NCI-H1092 treated with DMSO at 0.1 percent for 48 hours (cell line): ENCODE measurements at places on chromosomes 11 and 22.

DNA sequence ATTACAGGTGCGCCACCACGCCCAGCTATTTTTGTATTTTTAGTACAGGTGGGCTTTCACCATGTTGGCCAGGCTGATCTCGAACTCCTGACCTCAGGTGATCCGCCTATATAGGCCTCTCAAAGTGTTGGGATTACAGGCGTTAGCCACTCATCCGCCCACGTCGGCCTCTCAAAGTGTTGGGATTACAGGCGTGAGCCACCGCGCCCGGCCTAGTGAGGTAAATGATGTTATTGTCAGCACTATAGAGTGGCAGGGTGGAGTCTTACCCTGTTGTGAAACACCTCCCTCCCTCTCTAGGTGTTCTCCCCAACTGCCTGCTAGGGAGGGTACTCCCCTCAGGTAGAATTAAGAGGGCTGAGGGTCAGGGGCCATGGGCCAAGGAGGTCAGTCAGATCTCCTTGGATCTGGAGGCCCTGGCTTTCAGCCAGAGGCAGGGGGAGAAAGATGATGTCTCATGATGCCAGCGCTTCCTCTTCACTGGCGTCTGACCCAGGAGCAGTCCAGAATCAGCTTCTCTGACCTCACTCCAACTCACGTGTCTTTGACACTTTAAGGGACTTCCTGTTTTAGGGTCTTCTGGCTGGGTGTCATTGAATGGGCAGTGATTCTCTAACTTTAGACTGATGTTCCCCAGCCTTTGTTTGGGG is 2.0 kb downstream of the GGA1 start:
- DNase-seq = no peak

- peak; percentile 50 for DNase-seq
Measured at GRCh38 chr11:44309478-44310205, at the start of gene ALX4. ALX4 (minus strand) TSS chr11:44310139; CDS start chr11:44310062, 77 bp downstream.

GRCh38 chr22:19840955-19841640 is 13.6 kb downstream of the GNB1L start:
- no peak for DNase-seq

- no peak for DNase-seq
Measured at GRCh38 chr11:128196235-128196634, 391.1 kb downstream of the ETS1 start.

GRCh38 chr11:73001615-73002014 is 140.5 kb downstream of the FCHSD2 start:
- peak; percentile 31 for DNase-seq

GRCh38 chr11:86449993-86450629 is 75.4 kb downstream of the CCDC81 start:
- no peak for DNase-seq

DNA sequence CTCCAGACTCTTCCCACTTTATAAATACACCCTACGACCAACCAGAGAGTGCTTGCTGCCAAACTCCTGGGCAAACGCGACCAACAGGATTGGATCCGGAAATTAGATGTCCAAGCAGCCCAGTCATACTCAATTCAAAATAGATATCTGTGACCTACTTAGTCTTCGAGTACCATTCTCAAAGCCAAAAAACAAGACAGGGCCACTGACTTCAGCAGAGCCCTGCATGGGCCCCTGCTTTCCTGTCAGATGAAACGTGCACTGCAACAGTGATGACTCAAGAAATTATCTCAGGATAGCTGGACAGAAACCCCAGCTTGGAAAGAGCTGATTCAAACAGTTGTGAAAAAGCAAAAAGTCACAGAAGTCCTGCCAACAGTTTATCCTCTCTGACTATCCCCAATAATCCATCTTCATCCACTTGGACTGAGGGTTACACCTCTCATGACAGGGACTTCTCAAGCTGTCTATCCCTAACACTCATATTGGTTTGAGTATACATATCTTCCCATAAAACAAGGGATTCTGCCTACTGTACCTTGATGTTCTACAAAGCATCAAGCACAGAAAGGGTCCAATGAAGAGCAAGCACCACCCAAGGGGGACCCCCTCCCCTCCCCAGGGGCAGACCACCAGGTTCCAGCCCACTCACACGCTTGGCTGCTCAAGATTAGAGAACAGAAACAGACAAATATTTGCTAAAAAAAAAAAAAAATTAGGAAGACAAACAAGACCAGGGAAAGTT is 17.4 kb downstream of the SMCO4 start:
- no peak for DNase-seq

- peak; percentile 48 for DNase-seq
Measured at GRCh38 chr11:114348200-114349191, 51.8 kb downstream of the C11orf71 start.

- peak; percentile 30 for DNase-seq
Measured at GRCh38 chr11:64040684-64041322, 5.1 kb downstream of the FLRT1 start.

GRCh38 chr22:19663821-19664355 is 50.4 kb upstream of the SEPTIN5 start:
- peak; percentile 85 for DNase-seq

- no peak for DNase-seq
Measured at GRCh38 chr22:32644252-32645100, 157.0 kb upstream of the TIMP3 start.

- DNase-seq = no peak
Measured at GRCh38 chr11:61297746-61298145, 2.6 kb upstream of the VWCE start.

DNA sequence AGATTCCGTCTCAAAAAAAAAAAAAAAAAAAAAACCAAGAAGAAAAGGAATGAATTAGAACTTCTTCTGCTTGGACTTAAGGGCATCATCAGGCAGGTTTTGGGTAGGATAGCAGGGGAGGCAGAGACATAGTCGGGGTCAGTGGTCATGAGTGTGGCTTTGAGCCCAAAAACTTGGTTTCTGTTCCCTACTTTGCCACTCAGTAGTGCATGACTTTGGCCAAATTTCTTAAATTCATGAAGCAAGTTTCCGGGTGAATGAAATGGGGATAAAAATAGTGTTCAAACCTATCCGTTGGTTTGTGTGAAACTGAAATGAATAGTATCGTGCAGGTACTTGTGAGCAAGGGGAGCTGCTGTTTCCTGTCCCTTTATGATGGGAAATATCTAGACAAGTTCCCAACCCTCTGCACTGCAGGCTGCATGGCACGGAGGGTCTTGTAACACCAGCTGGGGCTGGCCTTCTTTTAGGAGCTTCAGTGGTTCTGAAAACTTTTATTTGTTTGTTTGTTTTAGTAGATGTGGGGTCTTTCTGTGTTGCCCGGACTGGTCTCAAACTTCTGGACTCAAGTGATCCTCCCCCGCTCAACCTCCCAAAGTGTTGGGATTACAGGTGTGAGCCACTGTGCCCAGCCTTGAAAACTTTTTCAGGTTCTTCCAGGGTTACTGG is 18.4 kb downstream of the NEAT1 start:
- no peak for DNase-seq

GRCh38 chr22:30044881-30045493 is 35.3 kb upstream of the HORMAD2 start:
- DNase-seq = no peak

GRCh38 chr11:2528301-2529050 is 83.7 kb downstream of the KCNQ1 start:
- DNase-seq = no peak

GRCh38 chr11:126720539-126721235 is 279.9 kb downstream of the KIRREL3 start:
- DNase-seq = peak; percentile 12

DNA sequence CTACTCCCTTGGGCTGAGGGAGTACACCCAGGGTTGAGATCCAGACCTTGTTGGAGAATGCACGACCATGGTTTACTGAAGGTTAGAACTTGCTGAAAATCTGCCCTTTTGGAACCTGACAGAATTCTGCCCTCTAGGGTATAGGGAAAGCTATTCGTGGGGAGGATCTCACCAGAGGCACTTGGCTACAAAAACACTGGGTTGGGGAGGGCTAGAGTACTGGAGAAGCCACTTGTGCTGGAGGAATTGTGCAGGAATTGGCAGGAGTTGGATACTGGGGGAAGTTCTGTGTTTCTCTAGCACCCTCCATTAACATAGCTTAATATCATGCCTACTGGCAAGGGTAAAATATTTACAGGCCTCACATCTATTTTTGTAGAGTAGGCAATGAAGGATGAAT is 55.8 kb downstream of the PPME1 start:
- no peak for DNase-seq

DNA sequence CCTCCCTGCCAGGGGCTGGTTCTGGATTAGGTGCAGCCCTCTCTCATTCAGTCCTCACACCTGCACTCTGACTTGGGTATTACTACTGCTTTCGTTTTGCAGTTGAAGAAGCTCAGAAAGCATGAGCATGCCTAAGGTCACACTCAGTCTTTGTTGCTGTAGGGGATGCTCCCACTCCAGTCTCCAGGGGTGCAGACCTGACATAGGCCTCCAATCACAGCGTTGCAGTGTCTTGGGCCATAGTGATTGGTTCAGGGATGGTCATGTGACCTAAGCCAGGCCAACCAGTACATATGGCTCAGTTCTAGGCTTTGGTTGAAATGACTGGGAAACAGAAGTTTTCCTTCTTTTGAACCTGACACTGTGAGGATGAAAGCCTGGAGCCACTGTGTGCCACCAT is 61.7 kb downstream of the FBXO7 start:
- no peak for DNase-seq

GRCh38 chr11:131649856-131650255 is 279.4 kb downstream of the NTM start:
- DNase-seq = no peak

DNA sequence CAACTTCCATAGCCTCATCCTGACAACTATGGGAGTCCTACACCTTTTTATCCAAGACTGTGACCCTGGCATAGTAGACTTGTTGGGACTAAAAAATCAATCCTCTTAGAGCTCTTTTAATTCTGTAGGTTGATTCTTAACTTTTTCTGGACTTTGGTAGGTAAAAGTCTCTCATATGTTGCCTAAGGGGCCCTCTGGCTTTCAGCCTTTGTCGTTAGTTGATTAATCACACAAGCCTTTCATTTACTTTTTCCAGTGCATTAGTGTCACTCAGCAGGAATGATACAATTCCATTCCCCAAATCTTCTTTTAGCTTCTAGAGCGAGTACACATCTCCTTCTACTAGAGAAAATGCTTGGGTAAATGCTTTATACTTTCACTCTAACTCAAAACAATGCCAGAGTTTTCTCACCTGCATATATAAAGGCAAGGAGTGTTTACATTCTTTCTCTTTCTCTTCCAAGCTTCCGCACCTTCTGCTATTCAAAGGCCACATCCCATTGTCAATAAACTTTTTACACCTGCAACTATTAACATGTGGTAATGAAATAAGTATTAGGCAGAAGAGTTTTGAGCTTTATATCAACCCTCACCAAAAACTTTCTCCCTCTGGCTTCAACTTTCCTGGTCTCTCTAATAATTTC is 516.6 kb downstream of the FAM181B start:
- no peak for DNase-seq
